ENCODE measurements at places on chromosomes 7 and 10.
A peak's percentile ranks its signal among the peaks of the same experiment; 100 is the strongest.

DNA sequence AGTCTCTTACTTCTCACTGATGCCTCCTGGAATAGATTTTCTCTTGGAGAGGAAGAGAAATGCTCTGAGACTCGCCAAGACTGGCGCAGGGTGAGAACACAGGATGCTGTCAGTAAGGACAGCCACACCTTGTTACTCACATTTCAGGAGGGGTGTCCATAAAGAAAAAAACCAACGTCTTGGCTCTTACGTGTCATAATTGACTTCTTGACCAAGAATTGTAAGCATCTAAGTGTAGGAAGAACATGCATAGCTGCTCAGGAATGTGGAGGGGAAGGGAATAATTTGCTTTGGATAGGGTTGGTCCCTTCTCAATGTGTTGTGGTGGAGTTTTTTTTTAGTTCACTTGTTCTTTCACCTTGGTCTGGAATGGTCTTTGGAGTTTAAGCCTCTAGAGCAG is 43.8 kb upstream of the ZNF438 start:
- DNase-seq = peak; percentile 87

GRCh38 chr10:129942936-129943715 is 20.9 kb downstream of the EBF3 start:
- peak; percentile 53 for DNase-seq

DNA sequence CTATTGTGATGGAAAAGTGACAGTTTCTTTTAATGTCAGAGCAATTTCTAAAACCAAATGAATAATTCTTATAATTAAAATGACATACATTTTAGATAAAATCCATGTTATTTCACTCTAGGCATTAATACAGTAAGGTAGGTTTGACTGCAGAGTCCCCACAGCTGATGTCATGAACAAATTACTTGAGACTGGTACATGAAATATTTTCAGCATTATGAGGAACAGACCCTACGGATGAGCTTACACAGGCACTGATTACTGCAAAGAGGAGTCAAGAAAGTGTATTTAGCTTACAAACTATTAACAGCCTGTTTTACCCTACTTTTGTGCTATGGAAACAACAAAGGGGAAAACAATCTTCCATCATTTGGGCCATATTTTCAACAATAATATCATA is 8.9 kb downstream of the COL1A2 start:
- peak; percentile 58 for DNase-seq

DNA sequence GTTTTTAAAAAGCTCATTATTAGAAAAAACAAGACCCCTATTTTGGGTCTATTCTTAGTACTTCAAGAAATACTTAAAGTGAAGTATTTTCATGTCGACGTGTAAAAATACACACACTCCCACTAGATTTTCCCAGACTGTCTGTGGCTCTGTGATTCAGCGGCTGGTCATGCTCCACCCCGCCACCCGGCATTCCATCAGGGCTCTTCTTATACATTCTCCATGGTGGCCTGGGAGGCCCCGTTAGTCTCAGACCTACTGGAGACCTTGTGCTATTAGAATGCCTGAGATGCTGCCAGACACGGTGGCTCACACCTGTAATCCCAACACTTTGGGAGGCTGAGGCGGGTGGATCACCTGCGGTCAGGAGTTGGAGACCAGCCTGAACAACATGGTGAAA is 13.1 kb downstream of the TECPR1 start:
- peak; percentile 63 for DNase-seq

DNA sequence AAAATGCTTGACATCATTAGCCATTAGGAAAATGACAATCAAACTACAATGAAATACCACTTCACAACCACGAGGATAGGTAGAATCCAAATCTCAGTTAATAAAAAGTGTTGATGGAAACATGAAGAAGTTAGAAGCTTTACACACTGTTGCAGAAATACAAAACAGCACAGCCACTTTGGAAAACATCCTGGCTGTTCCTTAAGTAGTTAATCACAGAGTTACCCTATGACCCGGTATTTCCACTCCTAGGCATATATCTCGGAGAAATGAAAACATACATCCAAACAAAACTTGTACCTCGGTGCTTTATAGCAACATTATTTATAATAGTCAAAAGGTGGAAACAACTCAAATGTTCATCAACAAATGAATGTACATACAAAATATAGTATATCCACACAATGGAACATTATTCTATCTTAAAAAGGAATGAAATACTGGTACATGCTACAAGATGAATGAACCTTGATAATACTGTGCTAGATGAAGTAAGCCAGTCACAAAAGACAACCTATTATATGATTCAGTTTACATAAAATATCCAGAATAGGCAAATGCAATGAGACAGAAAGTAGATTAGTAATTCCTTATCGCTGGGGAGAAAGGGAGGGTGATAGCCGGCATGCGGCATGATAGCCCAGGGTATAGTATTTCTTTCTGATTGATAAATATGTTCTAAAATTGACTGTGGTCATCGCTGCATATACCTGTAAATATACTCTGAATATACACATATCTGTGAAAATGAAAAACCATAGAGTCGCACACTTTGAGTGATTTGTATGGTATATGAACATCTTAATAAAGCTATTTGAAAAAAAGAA is 1.9 kb downstream of the VWDE start:
- DNase-seq = no peak

GRCh38 chr7:68441645-68442044 is 1156.6 kb upstream of the AUTS2 start:
- DNase-seq = no peak

- peak; percentile 39 for DNase-seq
Observed at GRCh38 chr7:34451923-34452322, 206.1 kb upstream of the NPSR1 start.

DNA sequence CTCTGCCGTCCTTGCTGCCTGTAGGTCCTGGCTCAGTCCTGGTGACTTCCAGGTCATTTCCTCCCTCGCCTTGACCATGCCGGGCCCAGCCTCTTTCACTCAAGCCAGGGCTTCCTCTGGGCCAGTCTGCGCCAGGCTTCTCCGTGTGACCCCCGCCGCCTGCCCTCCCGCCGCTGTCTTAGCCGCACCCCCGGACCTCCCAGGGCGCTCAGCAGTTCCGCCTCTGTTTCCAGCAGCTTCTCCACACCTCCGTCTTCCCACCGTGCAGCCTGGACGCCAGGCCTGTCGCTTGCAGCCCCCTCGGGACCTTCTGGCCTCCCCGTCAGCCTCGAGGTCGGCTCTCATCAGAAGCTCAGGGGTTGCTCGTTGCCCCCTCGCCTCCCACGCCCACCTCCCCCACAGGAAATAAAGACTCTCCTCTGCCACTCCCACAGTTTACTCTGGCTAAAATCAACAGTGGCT is 123.0 kb upstream of the FZD8 start:
- no peak for DNase-seq

DNA sequence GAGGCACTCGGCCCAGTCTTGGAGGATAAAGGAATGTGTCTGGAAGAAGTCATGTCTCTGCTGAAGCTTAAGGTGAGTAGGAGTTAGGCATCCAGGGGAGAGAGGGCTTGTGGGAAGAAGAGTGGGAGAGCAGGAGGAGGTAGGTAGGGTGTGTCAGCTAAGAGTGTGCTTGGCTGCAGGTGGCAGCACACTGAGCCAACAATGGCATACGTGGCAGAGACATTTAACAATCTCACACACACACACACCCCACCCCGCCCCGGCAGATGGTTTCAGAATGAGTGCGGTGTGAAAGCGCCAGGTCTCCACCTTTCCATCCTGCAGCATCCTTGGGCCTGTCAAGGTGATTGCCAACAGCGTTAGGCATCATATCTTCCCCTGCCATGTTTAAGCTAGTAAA is 11.2 kb upstream of the ARPC1A start:
- no peak for DNase-seq

DNA sequence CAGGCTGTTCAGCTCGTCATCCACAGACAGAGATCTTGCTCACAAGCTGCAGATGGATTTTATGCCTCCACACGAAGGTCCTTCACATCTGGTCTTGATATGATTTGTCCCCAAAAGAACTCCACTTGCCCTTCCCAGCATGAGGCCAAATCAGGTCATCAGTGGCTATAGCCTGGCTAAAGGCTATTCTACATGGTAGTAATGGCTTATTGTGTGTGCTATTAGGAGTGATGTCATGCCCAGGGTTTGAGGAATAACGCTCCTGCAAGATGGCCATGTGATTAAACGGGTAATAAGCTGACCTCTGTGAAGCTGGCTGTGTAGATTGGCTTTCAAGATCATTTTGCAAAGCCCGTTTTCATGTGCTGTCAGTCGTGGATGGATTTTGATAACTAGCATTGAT is 313.8 kb downstream of the FRMD4A start:
- no peak for DNase-seq

GRCh38 chr7:85091565-85091928 is 95.3 kb downstream of the SEMA3D start:
- DNase-seq = no peak

DNA sequence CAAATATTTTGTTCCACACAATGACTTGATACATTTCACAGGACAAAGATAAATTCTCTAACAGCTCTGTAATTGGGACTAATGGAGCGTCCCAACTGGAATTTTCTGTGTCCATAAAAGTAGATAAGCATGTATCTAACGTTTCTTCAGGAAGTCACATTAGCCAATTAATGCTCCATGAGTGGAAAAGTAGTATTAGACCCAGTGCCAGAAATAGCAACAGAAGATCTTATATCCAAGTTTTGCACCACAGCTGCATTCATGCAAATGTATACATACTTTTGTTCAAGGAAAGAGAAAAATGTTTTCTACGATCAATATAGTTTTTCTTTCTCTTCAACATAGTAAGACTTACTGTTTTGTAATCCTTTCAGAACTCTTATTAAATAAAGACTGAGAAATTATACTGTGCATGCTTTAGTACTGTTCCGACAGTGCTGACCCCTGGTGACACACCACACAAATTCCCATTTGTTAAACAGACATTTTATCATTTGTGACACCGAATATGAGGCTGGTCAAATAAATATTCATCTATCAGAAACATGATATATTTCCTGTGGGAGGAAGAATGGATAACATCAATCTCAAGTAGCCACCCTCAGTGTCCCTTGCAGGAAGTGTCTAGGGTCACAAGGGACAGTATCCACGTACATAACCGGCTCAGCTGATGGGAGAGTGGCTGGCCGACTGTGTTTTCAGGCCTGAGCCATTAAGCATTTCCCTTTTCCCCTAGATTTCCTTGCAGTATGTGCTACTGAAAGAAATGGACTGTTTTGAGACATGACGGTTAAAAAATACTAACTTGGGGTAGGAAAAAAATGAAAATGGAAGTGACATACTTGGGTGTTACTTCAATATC is 102.1 kb upstream of the RSU1 start:
- DNase-seq = no peak

DNA sequence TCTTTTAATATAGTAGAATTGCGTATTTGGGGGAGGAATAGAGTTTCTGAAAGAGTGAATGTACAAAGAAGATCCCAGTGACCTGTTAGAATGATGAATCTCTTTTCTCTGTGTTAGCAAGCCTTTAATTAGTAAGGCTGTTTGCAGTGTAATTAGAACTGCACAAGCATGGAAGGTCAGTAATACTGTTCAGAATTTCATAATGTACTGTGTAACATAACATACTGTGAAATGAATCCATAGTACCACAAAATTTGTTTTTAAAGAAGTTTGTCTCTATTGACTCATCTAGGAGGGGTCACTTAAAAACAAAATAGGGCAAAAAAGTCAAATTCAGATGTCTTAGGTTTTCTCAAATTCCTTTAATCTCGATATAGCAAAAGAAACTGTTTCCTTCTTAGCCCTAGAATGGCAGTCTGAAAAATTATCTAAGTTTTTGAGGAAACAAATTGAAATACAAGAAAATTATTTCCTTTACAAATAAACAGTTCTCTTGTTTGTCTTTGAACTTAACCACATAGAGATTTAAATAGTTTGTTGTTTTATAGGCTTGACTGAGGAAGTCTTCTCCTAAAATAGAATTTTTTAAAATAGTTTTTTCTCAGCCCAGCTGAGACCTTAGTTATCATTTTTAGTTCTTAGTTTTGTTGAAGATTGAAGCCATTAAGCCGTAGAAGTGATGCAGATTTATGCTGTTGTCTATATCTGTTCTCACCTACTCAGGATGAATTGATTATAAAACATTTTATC is 12.5 kb downstream of the ADK start:
- no peak for DNase-seq

GRCh38 chr7:135803143-135803542 is 54.5 kb upstream of the FAM180A start:
- DNase-seq = no peak

GRCh38 chr7:101906291-101907240 is 89.1 kb downstream of the CUX1 start:
- DNase-seq = no peak

GRCh38 chr7:67406976-67407375 is 410.3 kb downstream of the TYW1 start:
- no peak for DNase-seq

DNA sequence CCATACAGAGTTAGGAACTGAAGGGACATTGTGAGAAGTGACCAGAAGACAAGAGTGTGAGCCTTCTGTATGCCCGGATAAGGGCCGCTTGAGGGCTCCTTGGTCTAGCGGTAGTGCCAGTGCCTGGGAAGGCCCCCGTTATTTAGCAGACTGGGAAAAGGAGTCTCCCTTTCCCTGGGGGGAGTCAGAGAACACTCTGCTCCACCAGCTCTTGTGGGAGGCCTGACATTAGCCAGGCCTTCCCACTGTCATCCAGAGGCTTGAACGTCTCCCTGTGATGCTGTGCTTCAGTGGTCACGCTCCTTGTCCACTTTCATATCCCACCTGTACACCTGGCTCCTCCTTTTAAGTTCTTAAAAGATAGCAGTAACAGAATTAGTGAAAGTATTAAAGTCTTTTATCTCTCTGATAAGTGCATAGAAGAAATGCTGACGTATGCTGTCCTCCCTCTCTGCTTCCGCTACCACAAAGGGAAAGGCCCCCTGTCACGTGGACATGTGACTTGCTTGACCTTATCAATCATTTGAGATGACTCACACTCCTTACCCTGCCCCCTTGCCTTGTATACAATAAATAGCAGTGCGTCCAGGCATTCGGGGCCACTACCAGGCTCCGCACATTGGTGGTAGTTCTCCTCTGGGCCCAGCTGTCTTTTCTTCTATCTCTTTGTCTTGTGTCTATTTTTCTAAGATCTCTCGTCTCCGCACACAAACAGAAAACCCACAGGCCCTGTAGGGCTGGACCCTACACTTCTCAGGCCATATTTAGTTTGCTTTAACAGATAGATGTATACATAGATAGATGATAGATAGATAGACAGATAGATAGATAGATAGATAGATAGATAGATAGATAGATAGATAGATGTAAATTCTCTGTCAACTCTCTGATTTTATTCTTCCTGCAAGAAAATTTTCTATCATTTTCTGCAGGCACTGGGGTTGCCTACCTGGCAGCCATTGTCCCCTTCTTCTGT is 131.5 kb upstream of the JCAD start:
- no peak for DNase-seq

DNA sequence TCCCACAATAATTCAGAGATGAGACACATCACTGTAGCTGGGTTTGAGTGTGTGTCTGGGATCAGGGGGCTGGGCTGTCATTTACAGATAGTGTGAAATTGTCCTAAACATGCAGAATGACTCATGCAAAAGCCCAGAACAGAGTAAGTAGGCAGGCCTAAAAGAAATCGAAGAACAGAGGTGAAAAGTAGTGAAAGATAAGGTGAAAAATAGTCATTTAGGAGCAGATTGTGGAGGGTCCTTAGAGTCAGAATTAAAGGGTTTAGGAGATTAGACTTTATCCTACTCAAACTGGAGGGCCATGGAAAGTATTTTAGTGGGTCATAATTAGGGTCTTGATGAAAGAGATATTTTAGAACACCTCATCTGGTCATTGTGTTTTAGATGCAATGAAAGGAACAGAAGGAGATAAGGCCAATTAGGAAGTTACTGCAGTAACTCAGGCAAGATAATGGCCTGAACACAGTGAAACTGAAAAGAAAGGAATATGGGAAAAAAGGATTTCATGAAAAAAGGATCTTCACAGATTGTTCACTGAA is 58.3 kb upstream of the NEBL start:
- DNase-seq = peak; percentile 3

- DNase-seq = no peak
Observed at GRCh38 chr7:152231089-152231488, 204.7 kb downstream of the KMT2C start.
